ENCODE measurements at places on chromosomes 3 and 15. TPM values are rescaled to one million over a fixed set of nuclear protein-coding genes. Genes with fewer than 3 reads are reported as not detected.

- DNase-seq: no peak
Measured at GRCh38 chr3:55454611-55455010, 32.5 kb downstream of the WNT5A start.

GRCh38 chr3:122255757-122256439, 69.2 kb upstream of the CSTA start:
- DNase-seq: no peak

- DNase-seq: no peak
Measured at GRCh38 chr3:155227141-155227540, 66.3 kb downstream of the STRIT1 start.

DNA sequence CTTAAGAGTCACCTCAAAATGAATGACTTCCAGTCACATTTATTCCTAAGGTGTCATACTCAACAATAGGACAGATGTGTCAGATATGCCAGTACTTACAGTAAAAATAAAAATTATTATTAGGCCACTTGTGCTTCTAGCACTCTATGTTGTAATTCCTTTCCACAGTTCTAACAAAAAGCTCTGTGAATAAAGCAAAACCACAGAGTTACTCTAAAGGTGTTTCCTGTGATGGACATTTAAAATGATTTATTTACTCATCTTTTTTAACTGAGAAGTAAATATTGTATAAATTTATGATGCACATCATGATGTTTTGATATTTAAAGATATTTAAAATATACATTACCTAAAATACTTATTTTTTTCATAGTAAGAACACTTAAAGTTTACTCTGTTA, 13.9 kb upstream of the GOLGA8B start:
- DNase-seq: no peak

DNA sequence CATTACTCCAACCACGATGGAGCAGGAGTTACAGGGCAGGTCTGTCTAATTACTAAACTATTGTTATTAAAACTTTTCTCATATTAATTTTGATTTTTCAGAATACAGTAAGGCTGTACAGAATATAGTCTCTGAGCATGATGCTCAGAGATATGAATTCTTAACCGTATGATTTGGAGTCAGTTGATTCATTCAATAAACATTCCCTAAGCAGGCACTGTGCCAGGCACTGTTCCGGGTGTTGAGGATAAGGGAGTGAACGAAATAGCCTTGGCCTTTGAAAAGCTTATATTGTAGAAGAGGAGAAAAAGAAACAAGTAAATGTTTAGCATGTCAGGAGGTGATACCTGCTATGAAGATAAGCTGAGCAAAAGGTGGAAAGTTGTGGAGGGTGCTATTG, 187.3 kb downstream of the KCNAB1 start:
- no peak for DNase-seq

GRCh38 chr3:129673897-129674797, 67.7 kb upstream of the PLXND1 start:
- no peak for DNase-seq

- no peak for DNase-seq
Measured at GRCh38 chr3:12708584-12709192, 44.8 kb upstream of the RAF1 start.

GRCh38 chr15:64635499-64636495, 139.6 kb downstream of the RBPMS2 start:
- DNase-seq: no peak

GRCh38 chr3:169286992-169287391, 376.5 kb downstream of the MECOM start:
- DNase-seq: no peak

GRCh38 chr15:22968366-22968765, 11.8 kb downstream of the CYFIP1 start:
- DNase-seq: no peak

- DNase-seq: no peak
Measured at GRCh38 chr15:90305932-90306331, 40.5 kb downstream of the NGRN start.

GRCh38 chr3:128591738-128592426, 58.7 kb downstream of the RPN1 start:
- no peak for DNase-seq

DNA sequence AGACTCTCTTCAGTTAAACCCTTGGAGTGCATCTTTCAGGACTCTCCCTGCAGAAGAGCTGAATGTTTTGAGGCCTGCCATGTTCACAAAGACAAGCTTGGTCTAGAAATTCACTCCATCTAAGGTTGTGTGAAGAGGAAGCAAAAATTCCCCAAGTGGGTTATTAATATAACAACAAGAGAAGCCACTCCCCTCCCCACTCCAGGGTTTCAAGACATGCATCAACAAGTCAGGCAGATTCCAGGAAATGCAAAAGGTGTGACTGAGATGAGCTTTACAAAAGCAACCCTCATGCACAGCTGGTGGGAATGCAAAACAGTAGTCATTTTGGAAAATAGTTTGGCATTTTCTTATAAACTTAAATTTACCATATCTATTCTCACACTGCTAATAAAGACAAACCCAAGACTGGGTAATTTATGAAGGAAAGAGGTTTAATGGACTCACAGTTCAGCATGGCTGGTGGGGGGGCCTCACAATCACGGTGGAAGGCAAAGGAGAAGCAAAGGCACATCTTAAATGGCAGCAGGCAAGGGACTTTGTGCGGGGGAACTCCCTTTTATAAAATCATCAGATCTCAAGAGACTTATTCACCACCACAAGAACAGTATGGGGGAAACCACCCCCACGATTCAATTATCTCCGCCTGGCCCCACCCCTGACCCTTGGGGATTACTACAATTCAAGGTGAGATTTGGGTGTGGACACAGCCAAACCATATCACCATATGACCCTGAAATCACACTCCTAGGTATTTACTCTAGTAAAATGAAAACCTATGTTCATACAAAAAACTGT, 31.3 kb downstream of the TARS3 start:
- peak; percentile 18 for DNase-seq

- DNase-seq: no peak
Measured at GRCh38 chr3:69967156-69967555, 32.4 kb upstream of the SAMMSON start.

GRCh38 chr3:42402394-42403096, 7.9 kb downstream of the LYZL4 start:
- no peak for DNase-seq

- no peak for DNase-seq
Measured at GRCh38 chr15:70576696-70577095, 186.7 kb downstream of the UACA start.

- DNase-seq: no peak
Measured at GRCh38 chr15:99692825-99693224, 40.4 kb downstream of the LYSMD4 start.

GRCh38 chr3:179486806-179487205, 35.5 kb upstream of the GNB4 start:
- DNase-seq: no peak

DNA sequence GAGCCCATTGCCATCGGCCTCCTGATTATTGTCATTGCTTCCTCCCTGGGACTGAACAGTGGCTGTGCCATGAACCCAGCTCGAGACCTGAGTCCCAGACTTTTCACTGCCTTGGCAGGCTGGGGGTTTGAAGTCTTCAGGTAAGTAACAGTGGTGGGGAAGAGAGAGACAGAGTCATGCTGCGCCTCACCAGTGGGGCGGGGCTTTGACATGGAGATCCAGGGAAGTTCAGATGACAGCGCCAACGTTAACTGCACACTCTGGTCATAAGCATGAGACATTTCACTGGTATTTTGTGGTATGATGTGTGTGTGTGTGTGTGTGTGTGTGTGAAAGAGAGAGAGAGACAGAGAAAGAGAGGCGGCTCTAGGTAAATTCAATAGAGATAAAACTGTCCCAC, 41.0 kb downstream of the AQP9 start:
- DNase-seq: no peak

DNA sequence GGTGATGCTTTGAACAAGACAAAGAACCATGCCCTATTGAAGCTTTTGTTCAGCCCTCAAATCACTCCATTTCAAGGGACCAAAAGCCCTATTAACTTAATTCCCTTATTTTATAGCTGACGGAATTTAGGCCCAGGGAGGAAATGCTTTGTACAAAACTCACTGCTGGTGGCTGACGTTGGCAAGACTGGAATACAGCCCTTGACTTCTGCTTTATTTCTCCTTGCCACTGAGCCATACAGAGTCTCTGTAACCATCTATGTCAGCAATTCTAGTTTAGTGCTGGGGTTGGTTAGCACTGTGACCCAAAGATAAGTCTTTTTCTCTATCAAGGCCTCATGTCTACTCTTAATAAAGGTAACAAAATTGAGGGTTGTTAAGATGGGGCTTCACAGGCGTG, 316.1 kb upstream of the TPRG1 start:
- no peak for DNase-seq

Gene HDC
- polyA plus RNA-seq: 5.4 TPM

Gene MUC20
- polyA plus RNA-seq: 6.2 TPM

Gene TMCO5A
- not detected for polyA plus RNA-seq

Gene C3orf49
- polyA plus RNA-seq: not detected

Gene DPPA2
- not detected for polyA plus RNA-seq

Gene KNG1
- polyA plus RNA-seq: 0.37 TPM

Gene ZBTB47
- polyA plus RNA-seq: 48.2 TPM

Gene THAP10
- 3.8 TPM for polyA plus RNA-seq

Gene LINS1
- polyA plus RNA-seq: 11.1 TPM
